AG09319 (cell line): ENCODE measurements at places on chromosomes 6 and 20.
A peak's percentile ranks its signal among the peaks of the same experiment; 100 is the strongest.

GRCh38 chr6:45608252-45608913 is 230.6 kb upstream of the SUPT3H start:
- DNase-seq = no peak

DNA sequence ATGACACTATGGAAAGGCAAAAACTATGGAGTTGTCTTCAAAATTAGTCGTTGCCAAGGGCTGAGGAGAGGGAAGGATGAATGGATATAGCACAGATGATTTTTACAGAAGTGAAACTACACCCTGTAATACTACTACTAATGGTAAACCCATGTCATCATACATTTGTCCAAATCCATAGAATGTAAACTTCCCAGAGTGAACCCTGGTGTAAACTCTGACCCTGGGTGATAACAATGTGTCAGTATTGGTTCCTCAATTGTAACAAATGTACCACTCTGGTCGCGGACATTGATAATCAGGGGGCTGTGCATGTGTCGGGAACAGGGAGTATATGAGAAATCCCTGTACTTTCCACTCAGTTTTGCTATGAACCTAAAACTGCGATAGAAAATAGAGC is 72.2 kb downstream of the CNBD2 start:
- no peak for DNase-seq

DNA sequence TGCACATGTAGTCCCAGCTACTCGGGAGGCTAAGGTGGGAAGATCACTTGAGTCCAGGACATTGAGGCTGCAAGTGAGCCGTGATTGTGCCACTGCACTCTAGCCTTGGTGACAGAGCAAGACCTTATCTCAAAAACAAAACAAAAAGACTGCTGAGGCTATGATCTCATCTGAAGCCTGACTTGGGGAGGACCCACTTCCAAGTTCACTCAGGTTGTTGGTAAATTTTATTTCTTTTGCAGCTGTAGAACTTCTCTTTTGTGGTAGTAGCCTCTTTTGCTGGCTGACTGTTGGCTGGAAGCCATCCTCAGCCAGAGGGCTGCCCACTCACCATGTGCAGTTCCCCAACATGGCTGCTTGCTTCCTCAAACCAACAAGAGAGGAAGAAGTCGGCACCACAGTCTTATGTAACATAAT is 36.8 kb upstream of the ME1 start:
- no peak for DNase-seq

DNA sequence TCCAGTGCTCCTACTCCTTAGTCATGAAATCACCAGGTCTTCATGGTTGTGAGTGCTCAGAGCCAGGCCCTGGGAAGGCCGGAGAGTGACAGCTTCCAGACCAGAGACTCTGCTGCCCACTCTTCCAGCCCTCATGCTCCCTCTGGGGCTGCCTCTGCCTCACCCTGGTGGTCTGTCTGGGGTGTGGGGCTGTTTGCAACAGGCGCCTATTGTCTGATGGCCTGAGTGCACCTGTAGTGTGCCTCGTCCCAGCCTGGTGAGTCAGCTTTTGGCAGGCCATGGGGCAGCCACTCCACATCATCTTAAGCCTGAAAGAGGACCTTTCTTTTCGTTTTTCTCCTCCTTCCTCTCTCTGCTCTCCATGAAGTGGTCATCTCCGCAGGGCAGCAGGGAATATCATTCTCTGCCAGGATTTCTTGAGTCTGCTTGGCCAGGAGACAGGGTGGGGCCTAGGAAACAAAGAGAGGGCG is 173.8 kb downstream of the VEGFA start:
- no peak for DNase-seq

DNA sequence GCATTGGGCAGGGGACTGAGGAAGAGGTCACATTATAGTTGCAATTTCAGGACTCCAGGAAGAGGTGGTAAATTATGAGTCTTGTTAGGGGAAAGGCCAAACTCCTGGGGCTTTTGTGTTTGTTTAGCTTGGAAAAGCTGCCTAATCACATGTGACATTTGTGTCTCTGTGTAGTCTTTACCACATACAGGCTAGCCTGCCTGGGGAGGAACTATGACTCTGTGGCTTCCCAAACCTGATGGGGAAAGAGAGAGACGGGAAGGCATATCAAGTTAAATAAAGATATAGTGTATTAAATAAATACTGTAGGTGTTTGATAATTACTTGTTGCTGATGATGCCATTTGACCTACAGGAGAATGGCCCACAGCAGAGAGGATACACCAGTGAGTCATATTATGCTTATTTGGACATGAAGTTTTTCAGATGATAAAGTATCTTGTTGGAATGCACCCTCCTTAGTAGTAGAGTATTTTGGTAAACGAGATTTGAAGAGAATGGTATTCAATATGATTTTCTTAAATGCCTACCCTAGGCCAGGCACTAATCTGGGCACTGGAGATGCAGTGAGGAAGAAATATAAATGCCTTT is 4.0 kb downstream of the BLTP3A start:
- no peak for DNase-seq

DNA sequence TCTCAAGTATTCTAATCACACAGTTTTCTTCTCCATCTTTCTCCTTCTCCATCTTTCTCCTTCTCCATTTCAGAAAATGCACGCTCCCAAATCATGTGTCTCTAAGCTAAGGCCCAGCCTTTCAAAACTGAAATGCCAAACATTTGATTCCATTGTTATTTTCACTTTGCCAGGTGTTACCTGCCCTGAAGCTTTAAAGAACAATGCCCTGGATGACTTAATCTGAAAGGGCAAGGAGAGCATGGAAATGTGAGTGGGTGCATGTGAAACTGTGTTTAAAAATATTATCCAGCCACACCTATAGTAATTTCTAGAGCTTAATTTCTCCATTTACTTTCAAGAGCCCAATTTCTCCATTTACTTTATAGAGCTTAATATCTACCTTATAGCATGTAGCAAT is 42.4 kb upstream of the GCLC start:
- no peak for DNase-seq

DNA sequence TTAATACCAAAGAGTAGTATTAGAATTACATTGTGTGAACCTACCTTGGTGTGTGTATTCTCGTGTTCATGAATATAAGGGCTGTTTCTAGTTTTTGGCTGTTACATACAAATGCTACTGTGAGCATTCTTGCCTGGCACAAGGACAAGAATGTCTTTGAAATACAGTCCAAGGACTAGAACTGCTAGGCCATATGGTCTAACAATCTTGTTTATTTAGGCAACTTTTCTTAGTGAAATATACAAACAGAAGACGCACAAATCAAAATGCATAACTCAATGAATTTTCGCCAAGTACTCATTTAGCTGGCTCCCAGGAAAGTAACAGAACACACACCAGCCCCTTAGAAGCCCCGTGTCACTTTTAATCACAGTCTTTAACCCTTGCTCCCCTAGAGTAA is 28.5 kb downstream of the KDM1B start:
- DNase-seq = no peak

- DNase-seq = peak; percentile 45
Measured at GRCh38 chr6:138537106-138537505, 37.8 kb upstream of the NHSL1 start.

DNA sequence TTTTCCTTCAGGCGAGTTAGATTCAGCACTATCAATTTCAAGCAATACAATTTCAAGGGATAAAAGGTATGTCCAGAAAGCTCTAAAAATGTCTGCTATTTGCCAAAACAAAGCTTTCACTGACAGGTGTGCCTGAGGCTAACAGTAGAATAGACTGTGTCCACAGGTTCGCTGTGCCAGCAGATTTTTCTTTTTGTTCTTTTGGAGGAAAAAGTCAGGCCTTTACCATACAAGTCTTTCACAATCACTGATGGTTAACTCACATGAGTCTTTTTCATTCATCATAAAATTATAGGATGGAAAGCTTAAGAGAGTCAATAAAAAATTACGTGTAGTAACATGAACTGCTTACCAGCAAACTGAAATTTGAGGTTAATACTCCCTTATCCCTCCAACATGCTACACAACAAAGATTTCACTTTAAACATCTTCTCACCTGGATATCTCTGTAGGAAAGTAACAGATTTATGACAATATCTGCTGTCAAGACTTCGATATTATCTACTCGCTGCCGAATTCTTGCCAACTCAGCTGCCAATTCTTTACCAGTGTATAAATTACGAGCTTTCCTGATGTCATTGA is 95.4 kb downstream of the MAP3K5 start:
- DNase-seq = no peak

DNA sequence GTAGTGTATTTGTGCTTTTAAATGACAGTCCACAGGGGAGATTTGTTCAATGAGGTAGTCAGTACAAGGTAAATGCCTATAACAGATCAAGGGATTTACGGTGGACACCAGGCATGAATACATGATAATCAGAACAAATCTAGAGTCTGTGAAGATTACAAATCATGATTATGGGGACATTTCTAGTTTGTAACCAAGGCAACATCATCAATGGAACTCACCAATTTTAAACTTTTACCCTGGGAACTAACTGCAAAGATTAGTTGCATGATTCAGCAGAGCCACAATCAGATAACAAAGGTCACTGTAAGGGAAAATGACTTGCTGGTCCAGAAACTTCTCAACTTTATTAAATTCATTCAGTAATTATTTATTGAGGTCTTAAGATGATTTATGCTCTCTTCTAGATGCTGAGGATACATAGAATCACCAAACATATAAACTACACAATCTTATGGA is at the start of gene CRISP1:
Gene CRISP1, minus strand, starts transcription at position 51 of the 459 bp plus-strand sequence. CDS start 9,135 bp downstream, outside the sequence.
- DNase-seq = no peak

DNA sequence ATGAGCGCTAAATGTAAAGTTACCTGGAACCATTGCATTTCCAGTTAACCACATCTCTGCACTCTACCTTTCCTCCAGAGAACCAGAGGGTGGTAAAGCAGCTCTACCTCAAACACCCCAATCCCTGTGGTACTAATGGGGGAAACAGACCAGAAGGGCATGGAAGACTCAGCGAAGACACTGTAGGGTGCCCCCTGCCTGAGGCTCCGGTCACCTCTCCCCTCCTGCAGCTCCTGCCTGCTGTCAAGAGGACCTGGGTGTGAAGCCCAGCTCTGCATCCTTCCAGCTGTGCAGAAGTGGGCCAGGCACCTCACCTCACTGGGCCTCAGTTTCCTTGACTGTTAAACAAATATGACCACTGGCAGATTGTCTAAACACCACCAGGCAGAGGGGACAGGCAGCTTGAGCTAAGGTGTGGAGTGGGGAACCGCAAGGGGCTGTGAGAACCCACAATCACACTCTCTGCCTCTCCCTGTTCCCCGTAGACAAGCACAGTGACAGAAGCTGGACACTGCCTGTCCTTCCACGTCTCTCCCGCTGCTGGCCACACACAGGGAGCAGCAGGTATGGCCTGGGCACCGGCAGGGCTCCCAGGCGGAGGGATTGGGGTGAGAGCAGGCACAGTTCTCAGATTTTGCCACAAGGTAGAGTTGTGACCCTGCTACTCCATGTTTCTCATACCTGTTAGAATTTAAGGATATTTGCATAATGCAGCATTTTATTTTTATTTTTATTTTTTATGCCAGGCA is 9.1 kb upstream of the BPIFA2 start:
- no peak for DNase-seq

- no peak for DNase-seq
Measured at GRCh38 chr20:1323830-1324597, 4.9 kb downstream of the SDCBP2 start.

GRCh38 chr6:129894921-129895320 is 33.8 kb upstream of the TMEM244 start:
- no peak for DNase-seq

DNA sequence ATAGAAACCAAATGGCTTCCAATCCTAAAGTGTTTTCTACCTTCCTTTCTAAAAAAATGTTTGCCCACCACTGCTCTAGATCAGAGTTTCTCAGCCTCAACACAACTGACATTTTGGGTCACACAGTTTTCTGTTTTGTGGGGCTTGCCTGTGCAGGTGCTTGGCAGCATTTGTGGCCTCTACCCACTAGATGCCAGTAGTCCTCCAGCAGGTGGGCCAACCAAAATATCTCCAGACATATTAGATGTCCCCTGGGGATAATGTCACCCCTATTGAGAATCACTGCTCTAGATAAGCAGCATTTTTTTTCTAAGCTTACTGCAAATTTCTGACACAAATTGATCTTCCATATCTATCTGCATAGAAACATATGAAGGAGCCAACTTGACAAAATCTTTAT is 26.3 kb upstream of the EPM2A start:
- DNase-seq = no peak

- peak; percentile 89 for DNase-seq
Measured at GRCh38 chr20:23225407-23226060, 125.1 kb upstream of the NXT1 start.

GRCh38 chr6:101294051-101294638 is 99.4 kb upstream of the GRIK2 start:
- DNase-seq = no peak

DNA sequence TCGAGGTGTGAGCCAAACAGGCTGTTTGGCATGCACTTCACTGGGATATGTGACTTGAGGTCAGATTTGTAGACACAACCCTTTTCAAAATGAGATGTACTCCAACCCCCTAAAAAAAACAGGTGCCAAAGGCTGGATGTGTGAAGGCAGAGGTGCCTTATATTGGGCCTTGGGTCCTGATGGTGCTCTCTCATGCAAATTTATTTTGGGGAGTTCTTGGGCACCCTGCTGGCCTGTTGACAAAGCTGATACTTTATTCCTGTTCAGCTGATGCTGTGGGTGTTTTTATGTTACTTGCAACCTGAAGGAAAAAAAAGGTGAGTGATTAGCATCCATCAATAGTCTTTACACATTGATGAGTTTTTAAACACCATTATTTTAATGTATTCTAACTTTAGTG is 121.5 kb downstream of the DNAH8 start:
- DNase-seq = no peak

DNA sequence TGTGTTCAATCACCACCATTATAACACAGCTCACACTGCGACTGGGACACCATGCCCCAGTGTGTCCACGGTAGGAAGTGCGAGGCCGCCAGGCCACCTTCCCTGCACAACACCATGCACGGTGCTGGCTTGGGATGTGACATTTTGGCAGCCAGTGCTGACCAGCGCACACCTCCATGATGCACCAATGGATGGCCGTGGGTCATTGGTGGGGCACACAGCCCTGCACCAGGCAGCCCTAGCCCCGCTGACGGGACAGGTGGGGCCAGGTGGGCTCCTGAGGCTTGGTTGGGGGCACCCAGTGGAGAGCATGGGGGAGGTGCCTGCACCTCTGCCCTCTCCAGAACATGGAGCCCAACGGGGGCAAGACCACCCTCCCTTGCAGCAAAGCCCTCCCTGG is 18.2 kb upstream of the FRMD1 start:
- no peak for DNase-seq

DNA sequence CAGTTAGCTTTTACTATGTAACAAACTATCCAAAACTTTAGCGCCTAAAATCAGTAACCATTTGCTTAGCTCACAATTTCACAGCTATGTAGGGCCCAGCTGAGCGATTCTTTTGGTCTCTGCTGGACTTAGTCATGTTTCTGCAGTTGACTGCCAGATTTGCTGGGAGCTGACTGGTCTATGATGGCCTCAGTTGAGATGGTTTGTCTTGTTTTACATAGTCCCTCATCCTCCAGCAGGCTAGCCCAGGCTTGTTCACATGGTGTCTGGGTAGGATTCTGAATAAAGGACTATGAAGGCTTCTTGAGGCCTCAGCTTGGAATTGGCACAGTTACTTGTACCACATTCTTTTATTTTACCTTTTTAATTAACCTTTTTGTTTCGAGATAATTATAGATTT is 247.8 kb upstream of the CHD6 start:
- DNase-seq = no peak

GRCh38 chr20:22217712-22218352 is 366.5 kb downstream of the FOXA2 start:
- DNase-seq = no peak

- no peak for DNase-seq
Measured at GRCh38 chr6:135323979-135324378, 142.9 kb downstream of the MYB start.

- no peak for DNase-seq
Measured at GRCh38 chr6:53805725-53806124, 10.9 kb downstream of the LRRC1 start.

GRCh38 chr20:60262967-60263603 is 304.9 kb downstream of the CDH26 start:
- no peak for DNase-seq
